ENCODE measurements at places on chromosomes 5 and 9. TPM values are rescaled to one million over a fixed set of nuclear protein-coding genes. Genes with fewer than 3 reads are reported as not detected.

DNA sequence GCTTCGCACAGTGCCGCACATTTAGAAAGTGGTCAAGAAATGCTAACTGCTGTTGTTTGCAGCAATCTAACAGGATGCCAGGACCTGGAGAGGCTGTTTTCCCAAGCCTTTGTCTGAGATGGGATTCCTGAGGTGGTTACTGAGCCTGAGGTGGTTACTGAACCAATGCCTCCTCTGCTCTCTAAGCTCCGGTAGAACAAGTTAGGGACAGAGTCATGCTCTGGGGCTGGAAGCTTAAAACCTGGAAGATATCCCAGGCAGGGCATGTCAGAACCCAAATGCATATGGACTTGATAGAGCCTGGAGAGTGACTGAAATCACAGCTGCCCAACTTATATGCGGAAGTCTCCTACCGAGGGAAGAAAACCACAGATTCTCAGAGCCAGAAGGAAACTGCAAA, 46.5 kb upstream of the FAT2 start:
- no peak overlapping the region for H3K27ac ChIP-seq
- no peaks in the 10 kb centered on the region for H3K36me3 ChIP-seq
- H3K4me1 ChIP-seq = peaks cover 7% of the 10 kb centered on the region
- peaks cover 7% of the 10 kb centered on the region for H3K27me3 ChIP-seq
- DNase-seq = no peak
- no peak overlapping the region for H3K4me3 ChIP-seq

GRCh38 chr9:88645172-88645878, 110.3 kb downstream of the NXNL2 start:
- H3K4me3 ChIP-seq = no peak overlapping the region
- H3K27me3 ChIP-seq = peaks cover 13% of the 10 kb centered on the region
- DNase-seq = no peak

- no peak overlapping the region for H3K27ac ChIP-seq
- peaks cover 2% of the 10 kb centered on the region for H3K27me3 ChIP-seq
- H3K36me3 ChIP-seq = no peaks in the 10 kb centered on the region
- no peak overlapping the region for H3K4me3 ChIP-seq
These were observed 165.6 kb downstream of the MACROH2A1 start for GRCh38 chr5:135233477-135233876.

- H3K4me1 ChIP-seq = peaks cover 31% of the 10 kb centered on the region
- H3K27ac ChIP-seq = peak overlapping the region; percentile 100
- DNase-seq = no peak
- H3K4me3 ChIP-seq = peak overlapping the region; percentile 100
- H3K36me3 ChIP-seq = peaks cover 20% of the 10 kb centered on the region
These were observed 902 bp downstream of the BDP1 start for GRCh38 chr5:71456362-71456743.

The C9orf50 gene
- not detected for total RNA-seq

The HK3 gene
- total RNA-seq = 0.22 TPM

The CCIN gene
- total RNA-seq = not detected

The GFI1B gene
- total RNA-seq = not detected

The C5 gene
- total RNA-seq = 2.4 TPM

Measured in activated CD4-positive, alpha-beta T cell treated with anti-CD3 and anti-CD28 coated beads, Interleukin-2, amount 10 ng/mL, durations not matched to agents 7 days and 5 days (primary cell).